Upper lobe of left lung (tissue), 6 donors: ENCODE measurements at places on chromosomes 2 and 18.

DNA sequence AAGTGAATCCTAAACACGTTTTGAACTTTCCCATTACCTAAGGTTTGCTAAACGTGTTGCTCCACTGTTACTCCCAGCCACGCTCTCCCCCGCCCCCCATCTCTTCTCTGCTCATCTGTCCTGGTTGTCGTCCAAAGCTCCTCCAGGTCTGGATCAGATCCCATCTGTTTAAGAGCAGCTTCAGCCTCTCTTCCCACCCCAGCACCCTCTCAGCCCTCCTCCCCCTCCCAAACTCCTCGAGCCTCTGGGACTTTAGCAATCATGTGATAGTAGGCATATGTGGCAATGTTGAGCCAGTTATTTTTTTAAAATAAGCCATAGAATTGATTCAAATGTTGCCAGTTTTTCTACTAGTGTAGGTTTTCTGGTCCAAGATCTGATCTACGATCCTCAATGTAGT, 20.0 kb upstream of the LPIN1 start:
- no peak for DNase-seq

GRCh38 chr2:217035967-217036366, 176.1 kb upstream of the TNP1 start:
- no peak for DNase-seq

- DNase-seq = no peak
Observed at GRCh38 chr2:77488141-77488540, 34.0 kb downstream of the LRRTM4 start.

DNA sequence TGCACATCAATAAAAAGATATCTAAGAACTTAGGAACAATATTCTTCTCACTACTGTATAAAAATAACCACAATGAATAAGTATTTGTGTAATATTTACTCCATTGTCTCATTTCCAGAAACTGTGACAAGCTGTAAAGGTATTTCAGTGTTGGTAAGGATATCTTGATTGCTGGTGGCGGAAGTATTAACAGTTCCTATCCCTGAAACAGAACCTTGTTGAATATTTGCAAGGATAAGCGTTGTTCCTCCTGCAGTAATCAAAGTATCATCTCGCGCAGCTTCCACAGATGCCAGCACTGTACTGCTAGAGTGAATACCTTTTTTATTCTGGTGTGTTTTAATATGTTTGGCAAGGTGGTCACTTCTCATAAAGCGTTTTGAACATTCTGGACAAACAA, 55.3 kb downstream of the SP3 start:
- no peak for DNase-seq

DNA sequence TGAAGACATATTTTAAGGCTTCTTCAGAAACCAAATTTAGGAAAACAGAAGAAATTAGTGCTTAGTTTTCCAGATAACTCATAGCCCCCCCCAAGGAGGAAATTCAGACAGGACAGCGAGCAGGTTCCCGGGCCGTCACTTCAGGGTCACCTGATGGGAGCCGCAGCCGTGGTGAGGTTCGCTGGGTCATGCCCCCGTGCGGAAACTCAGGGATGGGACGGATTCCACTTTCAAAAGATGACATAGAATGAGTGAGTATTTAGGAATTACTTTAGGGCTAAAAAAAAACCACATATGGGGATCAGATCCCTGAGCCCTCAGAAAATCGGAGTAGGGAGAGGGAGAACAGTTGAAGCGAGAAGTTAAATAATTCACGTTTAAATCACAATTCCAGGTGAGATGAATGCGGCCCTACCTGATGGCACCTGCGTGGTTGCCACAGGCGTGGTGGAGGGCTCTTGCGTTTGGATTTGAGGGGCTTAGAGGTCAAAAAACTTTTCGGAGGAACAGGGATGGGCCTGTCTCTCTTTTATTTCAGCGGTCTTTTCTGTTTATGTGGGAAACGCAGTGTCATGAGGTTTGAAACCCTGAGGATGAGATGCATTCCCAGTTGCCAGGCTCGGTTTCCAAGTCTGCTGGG, 114.4 kb downstream of the NFATC1 start:
- DNase-seq = no peak

DNA sequence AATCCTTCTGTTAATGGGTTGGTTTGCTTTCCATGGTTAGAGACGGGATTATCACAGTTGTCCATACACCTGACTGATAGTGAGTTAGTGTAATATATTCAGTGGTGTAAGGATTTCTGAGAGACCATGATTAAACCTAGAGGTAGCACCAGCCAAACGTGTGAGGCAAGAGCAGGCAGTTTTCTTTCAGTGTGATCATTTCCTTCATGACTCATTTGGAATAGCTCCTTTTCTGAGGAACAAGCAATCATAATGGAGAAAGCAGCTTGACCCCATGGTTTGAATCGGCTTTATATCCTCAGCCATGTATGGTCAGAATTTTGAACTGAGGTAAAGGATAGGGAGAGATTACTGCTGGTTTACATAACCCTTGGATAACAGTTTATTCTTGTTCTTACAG, 2.9 kb downstream of the MXD1 start:
- no peak for DNase-seq

GRCh38 chr18:43590182-43590903, 313.1 kb upstream of the SYT4 start:
- peak; percentile 71 for DNase-seq

- DNase-seq = no peak
Observed at GRCh38 chr2:129443235-129443864, 536.1 kb upstream of the RAB6C start.

DNA sequence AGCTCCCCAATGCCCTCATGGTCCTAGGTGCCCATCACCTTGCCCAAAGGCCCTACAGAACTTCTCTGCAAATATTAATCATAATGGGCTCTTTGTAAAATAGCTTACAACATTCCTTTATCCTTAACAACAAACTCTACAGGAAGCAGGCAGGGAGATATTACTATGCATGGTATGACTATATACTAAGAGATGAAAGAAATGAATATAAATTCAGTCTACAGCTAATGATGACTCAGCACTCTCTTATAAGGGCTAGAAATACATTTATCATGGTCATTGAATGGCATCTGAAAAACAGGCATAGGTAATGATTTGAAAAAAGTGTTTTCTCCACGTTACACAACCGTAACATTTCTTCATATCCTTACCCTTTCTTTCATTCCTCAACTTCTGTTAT, 254.8 kb upstream of the DSEL start:
- DNase-seq = no peak
